ENCODE measurements at places on chromosomes 3 and 15.

- no peak for DNase-seq
These were observed 454.1 kb upstream of the AGTR1 start for GRCh38 chr3:148243609-148244008.

- no peak for DNase-seq
These were observed 15.7 kb upstream of the CNBP start for GRCh38 chr3:129199366-129199765.

GRCh38 chr15:23648920-23649515 is 1.4 kb upstream of the MAGEL2 start:
- peak; percentile 45 for DNase-seq

- no peak for DNase-seq
These were observed 50.1 kb downstream of the NR1I2 start for GRCh38 chr3:119831941-119832371.

GRCh38 chr3:72663429-72663828 is 184.8 kb downstream of the SHQ1 start:
- no peak for DNase-seq

DNA sequence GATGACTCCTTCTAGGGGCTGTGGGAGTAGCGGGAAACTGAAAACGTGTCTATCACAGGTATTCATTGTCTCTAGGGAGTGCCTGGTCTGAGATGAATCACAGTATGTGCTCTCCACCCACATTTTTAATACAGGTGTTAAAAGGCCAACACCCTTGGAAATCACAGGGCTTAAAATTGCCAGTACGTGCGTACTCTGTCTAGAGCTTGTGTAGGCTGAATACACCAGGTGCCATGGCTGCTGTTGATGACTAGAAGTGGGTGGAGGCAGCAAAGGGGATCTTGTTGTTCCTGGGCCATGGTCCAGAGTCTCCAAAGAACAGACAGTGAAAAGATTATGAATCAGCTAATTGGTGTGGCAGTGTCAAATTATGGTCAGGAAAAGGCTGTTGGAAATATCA is 35.1 kb upstream of the P3H2 start:
- no peak for DNase-seq

GRCh38 chr3:133191818-133192217 is 153.6 kb downstream of the TMEM108 start:
- DNase-seq, result no peak

GRCh38 chr3:38836561-38836960 is 20.5 kb upstream of the SCN10A start:
- DNase-seq, result no peak

- DNase-seq, result no peak
These were observed 359.8 kb upstream of the C2CD4B start for GRCh38 chr15:62524848-62525247.

DNA sequence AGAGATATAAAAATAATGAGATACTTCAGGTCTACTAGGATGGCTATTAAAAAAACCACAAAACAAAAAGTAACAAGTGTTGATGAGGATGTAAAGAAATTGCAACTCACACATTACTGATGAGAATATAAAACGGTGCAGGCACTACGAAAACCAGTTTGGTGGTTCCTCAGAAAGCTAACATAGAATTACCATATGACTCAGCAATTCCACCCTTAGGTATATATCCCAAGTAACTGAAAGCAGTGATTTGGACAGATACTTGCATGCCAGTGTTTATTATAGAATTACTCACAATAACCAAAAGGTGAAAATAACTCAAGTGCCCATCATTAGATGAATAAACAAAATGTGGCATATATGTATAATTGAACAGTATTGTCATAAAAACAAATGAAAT is 87.5 kb upstream of the MELTF start:
- DNase-seq, result no peak

DNA sequence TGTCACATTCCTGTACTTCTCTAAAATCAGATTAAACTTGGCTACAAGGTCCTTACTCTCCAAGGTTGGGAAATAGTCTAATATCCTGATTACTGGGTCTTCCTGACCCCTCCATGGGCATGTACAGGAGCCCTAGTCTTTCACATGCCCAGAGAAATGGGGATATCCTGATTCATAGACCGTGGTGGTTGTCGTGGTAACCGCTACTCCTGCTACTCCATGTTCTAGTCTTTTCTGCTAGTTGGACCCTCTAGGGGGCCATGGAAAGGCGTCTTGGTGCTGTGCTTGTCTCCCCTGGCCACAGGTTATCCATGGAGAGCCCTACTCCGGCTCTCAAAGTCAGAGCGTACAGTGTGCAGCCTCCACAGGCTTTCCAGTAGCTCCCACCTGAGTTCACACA is 13.1 kb upstream of the ZBTB38 start:
- DNase-seq, result no peak

DNA sequence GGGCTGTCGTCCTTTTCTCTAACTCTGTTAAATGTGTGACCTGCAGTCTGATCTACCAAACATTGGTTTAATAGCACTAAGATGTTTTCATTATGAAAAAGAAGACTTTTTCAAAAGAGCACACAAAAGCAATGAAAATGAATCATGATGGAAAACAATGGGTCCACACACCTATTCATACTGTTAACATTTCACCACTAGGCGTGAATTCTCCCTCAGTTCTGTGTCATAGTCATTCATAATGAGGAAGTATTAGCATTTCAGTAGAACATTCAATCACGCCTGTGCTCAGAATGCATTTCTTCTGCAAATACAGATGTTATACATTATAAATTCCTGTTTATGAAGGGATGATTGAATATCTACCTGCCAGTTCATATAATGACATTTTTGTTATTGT is 35.9 kb downstream of the EIF4E3 start:
- DNase-seq, result no peak

DNA sequence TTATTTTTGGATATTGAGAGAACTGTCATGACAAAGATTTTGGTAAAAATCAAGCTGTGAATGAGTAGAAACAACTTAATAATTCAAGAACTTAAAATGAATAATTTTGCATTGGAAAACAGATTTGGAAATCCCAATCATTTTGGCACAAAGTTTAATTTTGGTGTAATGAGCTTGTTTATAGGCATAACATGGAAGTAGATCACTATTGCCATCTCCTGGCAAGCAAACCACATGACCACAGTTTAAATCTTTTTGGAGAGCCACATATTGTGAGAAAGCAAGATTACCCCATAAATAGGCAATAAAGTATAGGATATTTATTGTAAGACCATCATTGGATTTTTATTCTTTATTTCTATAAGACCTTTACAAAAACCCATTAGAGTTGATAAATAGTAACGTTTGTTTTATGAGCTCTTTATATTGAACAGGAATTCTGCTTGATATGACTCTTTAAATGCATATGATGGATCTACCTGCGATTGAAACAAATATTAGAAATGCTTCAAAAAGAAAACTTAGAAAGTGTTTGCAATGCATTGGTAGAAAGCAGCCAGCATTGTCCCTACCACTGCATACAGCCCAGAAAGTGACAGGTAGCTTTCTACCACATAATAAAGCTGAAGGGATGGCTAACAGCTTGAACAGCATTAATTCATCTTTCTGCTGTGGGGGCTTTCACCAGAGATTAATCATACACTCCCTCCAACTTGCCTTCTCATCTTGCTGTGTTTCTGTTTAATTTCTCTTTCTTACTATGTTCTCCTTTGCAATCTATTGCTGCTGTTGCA is 766.8 kb downstream of the TBL1XR1 start:
- DNase-seq, result peak; percentile 33

DNA sequence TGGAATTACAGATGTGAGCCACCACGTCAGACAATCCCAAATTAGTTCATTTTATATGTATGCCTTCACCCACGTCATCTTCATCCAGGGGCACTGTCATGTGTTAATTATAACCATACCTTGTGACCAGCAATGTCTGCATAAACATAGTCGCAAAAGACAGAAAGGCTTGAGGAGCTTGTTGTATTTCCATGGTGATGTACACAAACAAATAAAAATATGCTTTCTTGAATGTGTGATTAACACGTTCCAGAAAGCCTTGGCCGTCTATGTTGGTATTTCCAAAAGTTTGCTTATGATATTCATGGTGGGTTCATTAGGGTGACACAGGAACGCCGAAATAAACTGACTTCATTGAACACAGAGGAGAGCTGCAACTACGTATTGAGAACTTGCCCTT is 524.7 kb upstream of the ZNF717 start:
- no peak for DNase-seq

GRCh38 chr15:39854161-39854560 is 65.9 kb downstream of the GPR176 start:
- no peak for DNase-seq

DNA sequence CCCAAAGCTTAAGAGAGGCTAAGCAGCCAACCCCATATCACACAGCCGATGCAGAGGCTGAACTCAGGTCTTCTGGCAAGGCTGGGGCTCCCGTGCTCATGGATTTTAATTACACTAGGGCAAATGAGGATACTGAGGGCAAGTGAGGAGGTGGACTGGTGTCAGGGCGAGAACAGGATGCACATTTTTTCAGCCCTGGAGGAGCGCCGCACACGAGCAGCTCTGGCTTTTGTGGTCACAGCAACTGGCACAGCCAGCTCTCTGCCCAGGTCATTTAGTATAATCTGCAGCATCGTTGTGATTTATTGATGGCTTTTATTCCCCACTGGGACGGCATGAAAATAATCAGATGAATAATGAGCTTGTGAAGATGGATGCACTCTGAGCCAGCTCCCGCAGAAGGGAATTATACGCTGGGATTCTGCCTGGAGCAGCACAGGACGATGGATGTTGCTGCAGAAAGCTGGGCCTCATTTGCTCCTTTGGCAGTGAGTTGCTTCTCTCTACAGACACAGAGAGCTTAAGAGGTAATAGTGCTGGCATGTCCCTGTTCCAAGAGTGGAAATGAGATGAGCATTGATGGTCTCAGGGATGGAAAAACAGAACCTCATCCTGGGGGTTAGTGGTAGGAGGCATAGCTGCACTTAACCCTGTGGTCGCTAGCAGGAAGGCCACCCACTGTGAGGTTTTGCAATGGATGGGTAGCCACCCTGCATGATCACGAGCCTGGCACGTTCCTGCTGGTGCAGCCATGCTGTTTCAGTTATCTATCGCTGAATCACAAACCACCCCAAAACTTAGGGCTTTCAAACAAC is 135.4 kb downstream of the UACA start:
- DNase-seq, result no peak

DNA sequence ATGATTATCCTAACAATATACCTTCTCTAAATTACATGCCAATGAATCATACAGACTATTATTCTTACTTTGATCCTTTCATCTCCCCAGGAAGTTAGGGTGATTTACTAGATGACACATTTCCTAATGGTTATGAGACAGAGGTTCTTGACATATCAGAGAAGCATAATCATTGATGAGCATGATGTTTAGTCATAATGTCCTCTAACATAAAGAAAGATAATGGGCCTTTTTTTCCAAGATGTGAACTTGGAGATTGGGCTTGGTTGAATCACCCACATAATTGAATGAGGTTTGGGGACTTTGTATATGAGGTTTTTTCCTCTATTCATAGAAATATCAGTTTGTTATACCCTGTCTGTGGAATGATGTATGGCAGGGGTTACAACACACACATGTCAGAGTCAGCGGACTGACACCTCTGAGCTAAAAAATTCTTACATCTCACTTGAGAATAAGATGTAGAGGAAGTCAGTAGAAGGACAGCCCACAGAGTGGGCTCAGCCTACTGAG is 69.7 kb upstream of the DCBLD2 start:
- no peak for DNase-seq

DNA sequence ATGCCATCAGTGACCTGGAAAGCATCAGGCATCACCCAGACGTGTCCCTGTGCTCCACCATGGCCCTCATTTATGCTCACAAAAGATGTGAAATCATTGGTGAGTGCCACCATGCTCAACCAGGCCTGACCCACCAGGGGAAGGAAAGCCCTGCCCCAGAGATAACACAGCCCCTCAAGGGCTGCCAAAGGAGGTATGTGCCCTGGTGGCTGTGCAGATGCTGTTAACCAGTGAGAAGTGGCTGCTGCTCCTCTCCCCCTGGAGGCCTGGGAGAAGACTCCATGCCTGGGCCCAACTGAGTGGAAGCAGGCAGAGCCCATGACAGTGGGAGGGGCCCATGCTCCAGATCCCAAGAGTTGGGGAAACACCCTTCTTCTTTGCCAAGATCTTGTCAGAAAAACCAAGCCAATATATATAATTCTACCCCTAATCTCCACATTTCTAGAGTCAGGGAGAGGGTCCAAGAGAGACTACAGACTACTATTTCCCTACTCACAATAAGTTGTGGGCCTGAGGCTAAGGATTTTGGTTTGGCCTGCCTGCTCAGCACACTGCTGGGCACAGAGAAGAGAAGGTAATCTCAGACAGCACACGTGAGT is 2.7 kb downstream of the TTC21A start:
- DNase-seq, result no peak

DNA sequence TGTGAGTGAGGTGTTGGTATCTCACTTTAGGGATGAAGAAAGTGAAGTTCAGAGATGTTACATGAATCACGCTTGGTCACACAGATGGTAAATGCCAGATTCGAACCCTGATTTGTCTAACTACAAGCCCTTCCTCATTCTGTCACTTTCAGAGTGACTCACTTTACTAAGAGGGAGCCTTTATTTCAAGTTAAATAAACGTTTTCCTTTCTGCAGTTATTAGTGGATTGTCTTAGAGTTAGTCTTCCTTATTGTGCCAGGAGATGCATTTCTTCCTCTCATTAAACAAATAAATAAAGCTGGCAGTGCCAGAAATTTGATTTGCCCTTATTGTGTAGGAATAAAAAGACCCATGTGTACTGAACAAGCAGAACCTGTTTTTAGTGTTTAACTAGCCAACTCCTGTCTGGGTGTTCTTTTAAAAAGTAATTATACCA is 162.5 kb downstream of the AKAP13 start:
- no peak for DNase-seq

All from tibial nerve (tissue), 4 donors.